ENCODE measurements at places on chromosomes 3 and 15.

- DNase-seq = no peak
These were observed 209.5 kb downstream of the ZIC1 start for GRCh38 chr3:147618691-147619090.

- DNase-seq = no peak
These were observed 392.8 kb downstream of the TUSC7 start for GRCh38 chr3:117102426-117102825.

DNA sequence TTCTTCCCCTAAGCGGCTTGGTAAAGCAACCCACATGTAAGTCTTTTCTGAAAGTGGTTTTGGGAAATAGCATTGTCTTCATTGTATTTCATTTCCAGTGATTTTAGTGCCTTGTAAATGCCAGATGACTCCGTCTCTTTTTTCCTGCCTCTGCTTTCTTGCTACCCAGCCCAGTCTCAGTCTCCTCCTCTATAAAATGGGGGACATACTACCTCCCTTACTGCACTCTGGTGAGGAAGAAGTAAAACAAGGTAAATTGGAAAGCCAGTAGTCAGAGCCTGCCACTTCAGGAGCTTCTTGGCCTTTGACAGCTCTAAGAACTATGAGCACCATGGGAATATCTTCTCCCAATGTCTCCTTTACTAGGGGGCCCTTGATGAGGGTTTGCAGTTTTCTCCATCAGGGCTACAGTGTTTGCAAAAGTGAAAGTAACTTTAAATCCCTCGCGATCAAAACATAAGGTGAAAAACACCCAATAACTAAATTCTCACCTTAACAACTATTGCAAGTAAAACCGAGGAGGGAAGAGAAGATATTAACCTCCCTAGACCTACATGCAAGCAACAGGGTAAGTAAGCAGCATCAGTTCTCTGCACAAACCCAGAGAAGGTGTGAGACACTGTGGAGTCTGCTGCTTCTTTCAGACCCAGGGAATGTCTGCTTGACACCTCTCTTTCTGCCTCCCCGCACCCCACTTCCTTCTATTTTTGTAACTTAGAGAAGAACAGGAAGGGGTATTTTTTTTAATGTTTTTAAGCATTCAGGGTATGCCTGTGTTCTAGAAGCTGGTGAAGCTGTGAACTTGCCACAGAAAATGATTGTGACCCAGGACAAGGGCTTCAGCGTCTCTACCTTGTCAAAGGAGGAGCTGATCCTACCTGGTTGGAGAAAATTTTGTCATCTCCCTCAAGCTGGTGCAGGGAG is 159.1 kb upstream of the EOMES start:
- DNase-seq = no peak

DNA sequence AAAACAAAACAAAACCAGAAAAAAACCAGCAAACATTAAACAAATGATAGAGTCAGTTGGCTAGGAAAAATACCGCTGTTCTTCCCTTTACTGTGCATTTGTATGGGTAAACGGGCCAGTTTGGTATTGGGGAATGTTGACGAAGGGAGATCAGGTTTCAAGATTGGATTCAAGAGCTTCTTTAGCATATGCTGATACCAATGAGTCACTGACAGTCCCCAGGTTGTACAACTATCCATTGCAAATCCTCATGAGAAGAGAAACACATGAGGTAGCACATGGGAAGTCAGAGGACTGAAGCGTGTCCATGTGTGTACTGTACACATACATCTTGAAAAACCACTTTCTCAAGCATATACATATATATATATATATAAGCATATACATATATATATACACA is 25.6 kb downstream of the TIGIT start:
- DNase-seq = peak; percentile 3

DNA sequence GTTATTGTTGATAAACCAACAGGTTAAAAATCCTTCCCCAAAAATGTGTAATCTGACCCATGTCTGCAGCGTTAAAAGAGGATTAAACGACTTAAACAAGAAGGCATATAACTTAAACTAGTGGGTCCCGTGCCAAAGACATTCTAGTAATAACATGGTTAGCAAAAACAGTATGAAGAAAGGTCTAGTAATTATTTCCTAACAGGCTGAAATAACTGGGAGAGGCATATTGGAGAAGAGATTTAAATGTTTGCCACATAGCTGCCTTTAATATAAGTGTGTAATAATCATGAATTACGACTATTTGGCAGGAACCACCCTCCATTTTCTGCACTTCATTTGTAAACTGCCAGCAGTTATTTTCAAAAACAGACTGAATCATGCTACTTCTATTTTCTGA is 67.7 kb upstream of the CSPG5 start:
- peak; percentile 29 for DNase-seq

DNA sequence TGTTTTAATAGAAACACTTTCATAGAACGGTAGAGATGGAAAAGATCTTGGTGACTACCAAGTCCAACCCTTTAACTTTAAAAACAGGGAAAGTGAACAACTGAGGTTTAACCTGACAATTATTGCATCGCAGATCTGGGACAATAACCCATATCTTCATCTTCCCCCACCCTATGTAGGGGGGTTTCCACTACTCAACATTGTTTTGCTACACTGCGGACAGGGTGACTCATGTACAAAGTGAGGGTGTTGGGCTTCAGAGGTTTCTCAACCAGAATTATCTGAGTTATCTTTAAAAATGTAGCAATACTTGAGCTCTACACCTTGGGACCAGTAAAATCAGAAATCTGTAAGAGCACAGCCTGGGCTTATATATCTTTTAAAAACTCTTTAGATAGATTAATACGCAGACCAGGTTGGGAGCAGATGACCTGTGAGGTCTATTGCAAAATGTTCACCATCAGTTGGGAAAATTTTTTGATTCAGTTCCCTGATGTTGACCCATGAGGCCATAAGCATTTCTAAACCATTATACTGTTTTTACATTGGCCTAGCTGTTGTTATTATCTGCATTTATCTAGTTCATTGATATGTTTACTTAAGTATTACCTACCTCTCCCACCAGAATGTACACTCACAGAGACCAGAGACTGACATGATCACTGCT is 103.6 kb upstream of the ICE2 start:
- no peak for DNase-seq

DNA sequence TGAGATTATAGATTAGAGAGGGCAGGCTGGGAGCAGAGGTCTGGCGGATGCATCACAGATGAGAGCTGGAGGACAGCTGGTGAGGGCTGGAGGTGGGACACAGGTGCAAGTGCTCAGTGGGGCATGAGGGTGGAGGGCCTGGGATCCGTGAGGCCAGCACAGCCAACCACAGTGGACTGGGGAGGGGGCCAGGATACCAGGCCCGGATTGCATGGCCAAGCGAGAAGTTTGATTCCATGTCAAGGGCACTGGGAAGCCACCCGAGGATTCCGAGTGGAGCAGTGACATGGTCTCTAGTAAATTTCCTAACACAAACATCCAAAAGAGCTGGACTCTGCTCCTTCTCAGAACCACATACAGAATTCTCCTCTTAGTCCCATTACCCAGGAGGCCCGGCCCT is 44.0 kb upstream of the SLC41A3 start:
- no peak for DNase-seq

DNA sequence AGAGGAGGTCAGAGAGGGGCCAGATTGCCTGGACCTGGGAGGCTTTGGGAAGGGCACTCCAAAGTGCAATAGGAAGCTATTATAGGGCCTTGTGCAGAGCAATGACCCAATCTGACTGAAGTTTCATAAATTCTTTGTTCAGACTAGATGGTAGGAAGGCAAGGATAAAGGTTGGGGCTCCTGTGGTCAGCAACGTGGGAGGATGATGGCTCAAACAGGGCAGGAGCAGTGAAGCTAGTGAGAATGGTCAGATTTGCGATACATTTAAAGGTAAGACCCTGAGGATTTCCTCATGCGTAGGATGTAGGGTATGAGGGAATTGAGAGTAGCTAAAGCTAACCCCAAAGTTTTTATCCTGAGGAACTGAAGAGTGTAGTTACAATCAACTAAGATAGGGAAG is 139.0 kb downstream of the USP13 start:
- DNase-seq = no peak

DNA sequence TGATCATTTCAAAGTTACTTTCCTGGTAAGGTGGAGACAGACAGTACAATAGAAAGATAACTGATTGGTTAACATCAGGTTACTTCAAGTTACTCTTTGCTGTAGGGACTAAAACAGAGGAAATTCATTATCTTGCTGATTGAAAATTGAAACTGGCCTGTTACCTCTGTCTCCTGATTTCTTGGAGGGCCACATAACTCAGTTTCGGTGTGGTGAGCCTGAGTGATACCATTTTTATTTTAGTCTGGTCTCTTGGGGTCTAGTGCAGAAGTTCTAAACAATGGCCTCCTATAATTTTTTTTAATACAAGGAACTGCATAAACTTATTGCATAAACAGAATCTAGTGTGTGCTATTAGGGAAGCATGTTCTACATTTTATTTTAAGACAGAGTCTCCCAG is 1.2 kb upstream of the ICE2 start:
- no peak for DNase-seq

DNA sequence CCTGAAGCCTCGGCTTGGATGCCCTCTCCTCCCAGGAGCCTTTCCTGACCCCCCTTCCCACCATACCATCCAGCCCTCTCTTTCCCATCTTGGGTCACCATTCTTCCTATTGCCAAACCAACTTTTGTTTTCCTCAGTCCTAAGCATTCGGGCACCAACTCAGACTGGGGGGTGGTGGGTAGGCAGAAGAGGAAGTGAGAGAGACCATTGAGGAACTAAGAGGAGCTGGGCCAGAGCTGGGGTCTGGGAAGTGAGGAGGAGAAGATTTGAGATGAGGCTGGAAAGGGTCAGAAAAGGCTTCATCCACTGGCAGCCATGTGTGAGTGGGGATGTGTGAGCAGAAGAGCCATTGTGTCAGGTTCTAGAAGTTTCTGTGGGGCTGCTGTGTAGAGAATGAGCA is 37.7 kb downstream of the TKT start:
- no peak for DNase-seq

DNA sequence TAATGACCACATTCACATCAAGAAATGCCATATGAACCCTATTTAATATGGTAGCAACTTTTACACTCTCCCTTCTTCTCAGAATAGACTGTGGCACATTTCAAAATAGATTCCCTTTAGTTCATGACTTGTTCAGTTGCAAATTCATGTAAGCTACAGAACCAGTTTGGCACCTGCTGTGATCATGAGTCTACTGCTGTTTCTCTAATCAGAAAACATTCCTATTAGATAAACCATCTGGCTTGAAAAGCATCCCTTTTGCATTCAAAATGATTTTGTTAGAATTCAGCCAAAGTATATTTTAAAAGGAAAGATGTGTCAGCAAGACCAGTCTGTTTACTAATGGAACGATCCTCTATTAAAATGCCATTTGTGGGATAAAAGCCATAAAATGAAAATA is 304.4 kb downstream of the BCHE start:
- DNase-seq = no peak

- DNase-seq = no peak
These were observed 13.0 kb upstream of the TSEN2 start for GRCh38 chr3:12471241-12471640.

- DNase-seq = no peak
These were observed 21.0 kb upstream of the PLXNA1 start for GRCh38 chr3:126961791-126962461.

GRCh38 chr15:77639431-77639830 is 6.7 kb upstream of the LINGO1 start:
- no peak for DNase-seq

DNA sequence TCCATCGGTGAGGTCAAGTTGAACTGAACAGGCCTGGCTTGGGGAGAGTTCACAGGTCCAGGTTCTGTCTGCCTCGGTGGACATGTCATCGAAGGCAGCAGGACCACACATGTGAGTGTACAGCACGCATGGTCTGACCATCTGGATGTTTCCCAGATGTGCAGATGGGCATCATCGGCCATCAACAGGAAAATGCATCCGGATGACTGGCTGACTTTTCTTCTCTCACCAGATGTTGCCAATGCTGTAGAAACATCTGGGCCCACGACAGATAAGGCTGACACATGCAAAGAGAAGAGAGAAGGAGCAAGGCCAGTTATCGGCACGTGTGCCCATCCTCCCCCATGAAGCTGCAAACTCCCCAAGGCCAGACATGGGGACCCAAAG is 45.1 kb downstream of the NOX5 start:
- DNase-seq = no peak

DNA sequence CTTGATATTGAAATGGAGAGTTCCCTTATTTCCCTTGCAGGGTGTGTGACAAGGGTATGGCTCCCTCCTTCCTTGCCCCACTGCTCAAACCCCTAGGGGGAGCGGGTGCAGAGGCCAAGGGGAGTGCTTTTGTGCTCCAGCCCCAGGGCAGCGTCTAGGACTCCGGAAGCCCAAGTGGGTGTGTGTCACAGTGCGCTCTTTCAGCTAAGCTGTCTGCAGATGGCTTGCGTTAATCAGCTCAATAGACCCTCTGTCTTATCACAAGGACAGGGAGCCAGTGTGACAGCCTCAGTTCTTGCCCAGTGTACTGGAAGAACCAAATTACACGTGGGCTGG is 523.6 kb upstream of the LMCD1 start:
- DNase-seq = no peak

DNA sequence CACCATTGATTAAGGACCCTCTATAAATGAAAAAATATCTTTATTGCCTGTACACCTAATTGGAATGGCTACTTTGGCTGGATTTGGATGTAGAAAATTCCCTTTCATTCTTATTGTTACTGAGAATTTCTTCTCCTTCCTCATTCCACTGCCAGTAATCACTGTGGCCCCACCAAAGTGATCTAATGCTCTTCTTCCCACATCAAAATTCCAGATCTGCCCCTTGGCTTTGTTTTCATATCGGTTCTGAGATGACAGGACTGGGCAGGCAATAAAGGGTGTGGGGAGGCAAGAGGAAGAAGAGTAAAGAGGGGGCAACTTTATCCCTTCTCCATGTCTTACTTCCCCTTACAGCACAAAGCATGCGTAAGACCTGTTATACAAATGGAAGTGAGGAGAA is 2.1 kb downstream of the ANKUB1 start:
- DNase-seq = no peak

DNA sequence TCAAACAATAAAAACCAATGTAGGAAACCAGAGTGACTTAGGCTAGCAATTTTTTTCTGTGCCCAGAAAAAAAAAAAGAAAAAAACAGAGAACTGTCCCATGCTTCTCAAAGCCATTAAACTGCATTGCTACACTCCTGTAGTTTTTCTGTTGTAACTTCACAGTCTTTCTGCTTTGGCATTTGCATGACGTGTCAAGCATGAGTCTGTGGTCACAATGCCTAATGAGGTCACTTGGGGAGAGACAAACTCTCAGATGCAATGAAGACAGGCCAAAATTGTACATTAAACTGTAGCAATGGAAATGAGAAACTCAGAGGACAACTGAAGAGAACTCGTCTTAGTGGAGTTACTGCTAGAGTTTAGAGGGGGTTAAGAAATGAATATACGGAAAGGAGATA is 30.8 kb downstream of the CCDC80 start:
- DNase-seq = no peak

GRCh38 chr3:161409858-161410257 is 38.5 kb upstream of the SPTSSB start:
- DNase-seq = no peak

- no peak for DNase-seq
These were observed 31.9 kb downstream of the EHD4 start for GRCh38 chr15:41940441-41940857.

Measured in DMS79 (cell line).